Tibial nerve (tissue), 4 donors: ENCODE measurements at places on chromosomes 2 and 18. TPM values are rescaled to one million over a fixed set of nuclear protein-coding genes. Genes with fewer than 3 reads are reported as not detected.
A peak's percentile ranks its signal among the peaks of the same experiment; 100 is the strongest.

DNA sequence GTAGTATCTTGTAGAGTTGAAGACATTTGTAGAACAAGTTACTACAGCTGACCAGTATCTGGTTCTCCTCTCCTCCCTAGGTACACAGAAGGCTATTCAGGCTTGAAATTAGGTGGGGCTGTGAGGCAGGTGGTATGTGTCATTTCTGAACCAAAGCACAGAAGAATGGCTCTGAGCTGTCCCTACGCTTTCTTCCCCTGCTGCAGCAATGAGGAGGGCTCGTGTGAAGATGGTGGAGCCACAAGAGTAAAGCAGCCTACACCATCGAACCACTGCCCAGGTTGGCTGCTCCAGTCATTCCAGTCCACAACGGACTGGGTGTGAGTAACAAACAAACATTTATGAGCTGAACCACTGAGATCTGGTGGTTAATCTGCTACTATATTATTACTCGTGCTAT lies 148.9 kb downstream of the DTNB start:
- no peak overlapping the region for H3K27ac ChIP-seq
- DNase-seq = no peak
- H3K4me1 ChIP-seq = peaks cover 5% of the 10 kb centered on the region
- H3K36me3 ChIP-seq = no peaks in the 10 kb centered on the region
- H3K4me3 ChIP-seq = no peak overlapping the region

DNA sequence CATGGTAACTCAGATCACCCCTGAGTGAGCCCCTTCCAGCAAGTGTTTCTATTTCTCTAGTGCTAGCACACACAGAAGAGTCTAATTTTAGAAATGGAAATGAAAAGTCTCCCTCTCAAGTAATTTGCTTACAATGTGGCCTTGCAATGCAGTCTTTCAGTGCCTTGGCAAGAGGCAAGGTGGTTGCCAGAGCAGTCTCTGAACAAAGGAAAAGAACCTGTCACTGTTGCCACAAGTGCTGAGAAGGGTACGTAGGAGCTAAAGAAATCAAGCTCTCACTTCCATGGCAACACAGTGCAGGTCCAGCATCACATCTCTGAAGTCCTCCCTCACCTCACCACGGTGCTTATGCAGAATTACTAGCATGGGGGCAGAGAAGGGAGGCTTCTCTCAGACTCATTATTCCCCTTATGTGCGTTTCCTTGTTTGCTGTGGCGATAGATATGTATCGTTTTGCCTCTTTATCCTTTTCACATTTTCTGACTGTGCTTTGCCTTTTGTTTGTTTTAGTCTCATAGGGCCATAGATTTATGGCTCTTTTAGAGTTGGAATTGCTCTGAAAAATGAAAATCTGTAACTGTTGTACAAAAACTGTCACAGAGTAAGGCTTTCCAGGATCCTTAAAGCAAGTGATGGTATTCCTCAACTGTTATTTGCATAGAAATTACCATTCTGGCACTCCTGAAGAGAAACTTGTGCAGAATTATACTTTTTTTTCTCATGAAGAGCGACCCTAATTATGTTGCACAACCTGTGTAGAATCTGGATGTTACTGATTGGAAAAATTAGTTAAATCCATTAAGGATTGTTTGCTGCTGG lies 164.8 kb downstream of the CCDC85A start:
- H3K4me1 ChIP-seq = no peaks in the 10 kb centered on the region
- no peak overlapping the region for H3K4me3 ChIP-seq
- no peaks in the 10 kb centered on the region for H3K36me3 ChIP-seq
- no peak overlapping the region for H3K27ac ChIP-seq
- DNase-seq = no peak

DNA sequence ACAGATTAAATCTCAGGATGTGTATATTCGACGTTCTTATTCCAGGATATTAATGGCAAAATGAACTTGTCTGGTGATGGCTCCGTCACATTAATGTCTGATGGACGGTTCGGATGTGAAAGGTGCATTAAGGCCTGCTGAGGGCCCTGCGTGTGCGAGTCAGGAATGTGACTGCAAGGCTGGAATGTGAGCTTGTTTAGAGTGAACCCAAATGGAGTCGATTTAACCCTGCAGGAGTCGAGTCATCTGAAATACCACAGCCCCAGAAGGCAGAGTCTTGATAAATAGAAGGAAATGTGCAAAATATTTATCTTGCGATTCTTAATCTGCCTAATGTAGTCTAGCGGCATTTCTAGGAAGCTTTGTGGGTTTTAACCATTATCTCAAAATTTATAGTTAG lies 44.3 kb downstream of the RDH14 start:
- no peak overlapping the region for H3K4me3 ChIP-seq
- H3K27ac ChIP-seq = no peak overlapping the region
- H3K36me3 ChIP-seq = no peaks in the 10 kb centered on the region
- DNase-seq = no peak

- H3K4me3 ChIP-seq = no peak overlapping the region
- DNase-seq = no peak
- peaks cover 31% of the 10 kb centered on the region for H3K4me1 ChIP-seq
- no peaks in the 10 kb centered on the region for H3K27me3 ChIP-seq
Measured at GRCh38 chr18:9188359-9189231, 52.0 kb downstream of the ANKRD12 start.

- H3K36me3 ChIP-seq = no peaks in the 10 kb centered on the region
- no peak overlapping the region for H3K27ac ChIP-seq
- no peaks in the 10 kb centered on the region for H3K27me3 ChIP-seq
- no peak overlapping the region for H3K4me3 ChIP-seq
Measured at GRCh38 chr2:26462511-26463243, 15.2 kb downstream of the OTOF start.

- H3K27me3 ChIP-seq = no peaks in the 10 kb centered on the region
- H3K36me3 ChIP-seq = no peaks in the 10 kb centered on the region
- H3K4me1 ChIP-seq = no peaks in the 10 kb centered on the region
- H3K27ac ChIP-seq = no peak overlapping the region
- DNase-seq = no peak
- no peak overlapping the region for H3K4me3 ChIP-seq
Measured at GRCh38 chr2:172299741-172300140, 127.6 kb upstream of the ITGA6 start.

DNA sequence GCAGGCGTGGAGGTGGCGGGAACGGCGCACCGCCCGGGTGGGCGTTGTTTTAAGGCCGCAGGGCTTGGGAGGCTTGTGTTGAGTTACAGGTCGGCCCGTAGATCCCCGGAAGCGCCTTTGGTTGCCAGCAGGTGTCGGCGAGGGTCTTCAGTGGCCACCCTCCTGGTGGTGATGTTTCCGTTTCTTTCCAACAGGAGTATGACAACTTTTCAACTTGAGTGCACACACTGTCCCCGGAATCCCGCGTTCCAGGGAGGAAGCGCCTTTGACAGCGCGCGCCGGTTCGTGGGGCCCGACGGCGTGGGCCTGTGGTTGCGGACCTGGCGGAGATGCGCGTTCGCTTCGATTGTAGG lies 1.0 kb upstream of the HDAC4 start:
- peak overlapping the region; percentile 96 for H3K27ac ChIP-seq
- H3K4me3 ChIP-seq = peak overlapping the region; percentile 81
- no peak for DNase-seq
- H3K4me1 ChIP-seq = peaks cover 13% of the 10 kb centered on the region
- no peaks in the 10 kb centered on the region for H3K36me3 ChIP-seq

- H3K27me3 ChIP-seq = no peaks in the 10 kb centered on the region
- H3K36me3 ChIP-seq = no peaks in the 10 kb centered on the region
- H3K27ac ChIP-seq = no peak overlapping the region
- no peaks in the 10 kb centered on the region for H3K4me1 ChIP-seq
- H3K4me3 ChIP-seq = no peak overlapping the region
Measured at GRCh38 chr2:177806025-177806424, 266.6 kb downstream of the PDE11A start.

- H3K36me3 ChIP-seq = no peaks in the 10 kb centered on the region
- no peak for DNase-seq
- H3K27ac ChIP-seq = no peak overlapping the region
- peak overlapping the region; percentile 34 for H3K4me3 ChIP-seq
- no peaks in the 10 kb centered on the region for H3K4me1 ChIP-seq
Measured at GRCh38 chr18:32730620-32731091, 42.2 kb downstream of the KLHL14 start.

GRCh38 chr2:126510356-126510755 lies 145.6 kb upstream of the GYPC start:
- H3K27ac ChIP-seq = no peak overlapping the region
- no peaks in the 10 kb centered on the region for H3K36me3 ChIP-seq
- no peak for DNase-seq
- no peaks in the 10 kb centered on the region for H3K4me1 ChIP-seq

DNA sequence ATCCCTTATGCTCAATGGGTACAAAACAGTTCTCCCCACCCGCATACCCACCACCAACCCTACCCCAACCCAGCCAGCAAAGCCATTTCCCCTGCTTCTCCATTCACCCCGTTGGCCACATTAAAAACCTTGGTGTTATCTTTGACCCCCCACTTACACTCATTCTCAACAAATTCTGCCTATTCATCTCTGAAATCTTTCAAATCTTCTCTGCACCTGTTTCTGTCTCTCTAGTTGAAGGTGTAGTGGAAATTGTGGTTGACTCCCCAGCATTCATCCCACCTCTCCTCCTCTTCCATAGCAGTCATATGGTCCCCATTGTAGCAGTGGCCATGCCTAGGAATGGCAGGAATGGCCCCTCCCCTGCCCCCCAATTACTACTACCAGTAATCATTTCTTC lies 20.5 kb upstream of the TET3 start:
- no peaks in the 10 kb centered on the region for H3K4me1 ChIP-seq
- no peaks in the 10 kb centered on the region for H3K27me3 ChIP-seq
- no peak overlapping the region for H3K27ac ChIP-seq
- H3K36me3 ChIP-seq = peaks cover 38% of the 10 kb centered on the region

DNA sequence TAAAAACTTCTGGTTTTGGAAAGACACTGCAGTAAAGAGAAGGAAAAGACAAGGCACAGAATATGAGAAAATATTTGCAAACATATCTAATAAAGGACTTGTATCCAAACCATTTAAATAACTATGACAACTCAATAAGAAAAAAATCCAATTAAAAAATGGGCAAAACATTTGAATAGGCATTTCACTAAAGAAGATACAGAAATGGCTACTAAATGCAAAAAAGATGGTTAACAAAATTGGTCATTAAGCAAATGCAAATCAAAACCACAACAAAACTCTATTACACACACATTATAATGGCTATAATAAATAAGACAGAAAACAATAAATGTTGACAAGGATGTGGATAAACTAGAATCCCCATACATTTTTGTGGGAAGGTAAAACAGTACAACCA lies 14.5 kb downstream of the MYOM1 start:
- H3K4me1 ChIP-seq = no peaks in the 10 kb centered on the region
- DNase-seq = no peak
- no peak overlapping the region for H3K27ac ChIP-seq

- no peak overlapping the region for H3K27ac ChIP-seq
- no peak overlapping the region for H3K4me3 ChIP-seq
- H3K27me3 ChIP-seq = no peaks in the 10 kb centered on the region
- no peak for DNase-seq
- H3K36me3 ChIP-seq = no peaks in the 10 kb centered on the region
Measured at GRCh38 chr2:179335732-179336131, 71.1 kb upstream of the SESTD1 start.

DNA sequence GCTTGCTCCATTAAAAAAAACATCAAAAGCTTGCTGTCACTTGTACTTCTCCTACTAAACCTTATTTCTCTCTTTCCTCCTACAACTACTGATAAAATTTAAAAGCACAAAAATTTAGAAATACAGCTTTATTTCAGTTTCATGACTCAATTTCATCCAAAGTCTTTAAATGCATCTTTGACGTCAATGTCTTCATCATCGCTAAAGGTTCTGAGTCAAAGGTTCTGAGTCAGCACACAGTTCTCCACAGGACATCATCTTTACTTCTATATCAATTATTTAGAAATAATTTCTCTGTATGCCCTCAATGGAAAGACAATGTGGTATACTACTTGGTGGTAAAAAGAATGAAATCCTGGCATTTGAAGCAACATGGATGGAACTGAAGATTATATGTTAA lies 163.9 kb upstream of the DNMT3A start:
- H3K4me1 ChIP-seq = no peaks in the 10 kb centered on the region
- no peak overlapping the region for H3K4me3 ChIP-seq
- DNase-seq = no peak
- H3K36me3 ChIP-seq = no peaks in the 10 kb centered on the region
- no peak overlapping the region for H3K27ac ChIP-seq

DNA sequence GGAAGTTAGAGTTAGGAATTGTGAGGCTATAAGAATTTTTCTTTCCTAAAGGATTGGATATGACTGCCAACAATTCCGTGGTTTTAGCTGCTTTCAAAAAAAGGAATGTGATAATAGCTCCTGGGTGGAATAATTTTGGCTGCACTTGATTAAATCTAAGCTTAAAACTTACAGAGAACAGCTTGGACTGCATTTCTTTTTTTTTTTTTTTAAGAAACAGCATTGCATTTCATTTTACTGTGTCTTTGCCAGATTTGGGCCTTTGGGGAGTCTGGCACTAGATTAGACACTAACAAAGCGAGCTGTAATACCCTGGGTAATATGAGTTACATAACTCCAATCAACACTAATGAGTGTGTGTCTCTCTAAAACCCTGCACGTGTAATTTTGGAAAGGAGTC lies 37.8 kb upstream of the ZNF397 start:
- H3K27ac ChIP-seq = no peak overlapping the region
- H3K4me3 ChIP-seq = no peak overlapping the region
- H3K4me1 ChIP-seq = no peaks in the 10 kb centered on the region
- no peak for DNase-seq

DNA sequence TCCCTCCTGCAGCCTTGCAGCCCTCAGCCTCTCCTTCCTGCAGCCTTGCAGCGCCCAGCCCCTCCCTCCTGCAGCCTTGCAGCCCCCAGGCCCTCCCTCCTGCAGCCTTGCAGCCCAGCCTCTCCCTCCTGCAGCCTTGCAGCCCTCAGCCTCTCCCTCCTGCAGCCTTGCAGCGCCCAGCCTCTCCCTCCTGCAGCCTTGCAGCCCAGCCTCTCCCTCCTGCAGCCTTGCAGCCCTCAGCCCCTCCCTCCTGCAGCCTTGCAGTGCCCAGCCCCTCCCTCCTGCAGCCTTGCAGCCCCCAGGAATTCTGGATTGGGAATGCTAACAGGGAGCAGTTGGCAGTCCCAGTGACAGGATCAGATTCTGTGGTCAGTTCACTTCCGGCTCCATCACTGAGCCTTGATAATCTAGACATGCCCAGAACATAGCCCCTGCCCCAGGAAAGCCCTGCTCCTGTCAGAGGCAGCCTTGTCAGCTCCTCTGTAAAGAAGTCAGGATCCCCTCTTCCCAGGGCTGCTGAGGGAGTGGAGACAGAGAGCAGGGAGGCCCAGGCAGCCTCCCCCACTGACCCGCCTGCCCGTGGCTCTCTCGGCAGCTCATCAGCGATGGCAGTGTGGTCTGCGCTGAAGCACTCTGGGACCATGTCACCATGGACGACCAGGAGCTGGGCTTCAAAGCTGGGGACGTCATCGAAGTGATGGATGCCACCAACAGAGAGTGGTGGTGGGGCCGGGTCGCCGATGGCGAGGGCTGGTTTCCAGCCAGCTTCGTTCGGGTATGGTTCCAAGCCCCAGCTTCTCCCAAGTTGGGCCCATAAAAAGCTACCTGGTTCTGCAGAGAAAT lies 54.8 kb downstream of the FAM168B start:
- no peak overlapping the region for H3K4me3 ChIP-seq
- peaks cover 4% of the 10 kb centered on the region for H3K4me1 ChIP-seq
- H3K27me3 ChIP-seq = no peaks in the 10 kb centered on the region
- H3K27ac ChIP-seq = no peak overlapping the region
- H3K36me3 ChIP-seq = no peaks in the 10 kb centered on the region

Gene HS1BP3
- 24.5 TPM for total RNA-seq

Gene CAVIN2
- total RNA-seq = 53.8 TPM

Gene PROKR1
- not detected for total RNA-seq

Gene ASIC4
- 0.42 TPM for total RNA-seq

Gene ALPP
- total RNA-seq = not detected

Gene VWC2L
- not detected for total RNA-seq

Gene LTBP1
- 70.4 TPM for total RNA-seq
